Stimulated activated CD8-positive, alpha-beta memory T cell treated with anti-CD3 and anti-CD28 coated beads, Interleukin-7, amount 100 ng/mL, for 4 hours (primary cell): ENCODE measurements at places on chromosomes 5 and 9.

- no peak for DNase-seq
Observed at GRCh38 chr5:60577116-60577515, 122.8 kb downstream of the DEPDC1B start.

DNA sequence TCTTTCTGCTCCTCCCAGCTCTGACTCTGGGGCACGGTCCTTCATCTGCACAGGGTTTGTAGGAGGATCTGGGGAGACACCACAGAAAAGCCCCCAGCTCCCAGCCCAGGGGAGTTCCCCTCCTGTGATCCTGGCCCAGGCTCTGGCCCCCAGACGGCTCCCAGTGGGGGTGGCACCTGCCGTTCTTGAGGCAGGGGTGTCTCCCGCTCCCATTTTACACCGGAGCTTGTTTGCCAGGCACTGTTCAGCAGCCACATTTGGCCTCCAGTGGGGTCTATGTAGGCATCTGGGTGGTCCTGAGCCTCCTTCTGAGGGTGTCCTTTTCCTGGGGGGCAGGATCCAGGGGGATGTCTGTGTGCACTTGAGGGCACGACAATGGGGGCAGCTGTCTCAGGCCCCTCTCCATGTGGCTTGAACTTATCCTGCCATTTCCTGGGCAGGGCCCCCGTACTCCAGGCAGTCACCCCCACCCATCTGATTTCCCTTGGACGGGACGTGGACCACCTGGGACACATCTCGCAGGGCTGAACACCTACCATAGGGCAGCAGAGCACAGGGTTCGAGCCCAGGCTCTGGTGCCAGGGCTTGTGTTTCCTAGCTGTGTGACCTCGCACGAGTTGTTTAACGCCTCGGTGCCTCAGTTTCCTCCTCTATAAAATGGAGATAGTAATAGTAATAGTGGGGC is 275.0 kb upstream of the MVB12B start:
- DNase-seq: no peak

DNA sequence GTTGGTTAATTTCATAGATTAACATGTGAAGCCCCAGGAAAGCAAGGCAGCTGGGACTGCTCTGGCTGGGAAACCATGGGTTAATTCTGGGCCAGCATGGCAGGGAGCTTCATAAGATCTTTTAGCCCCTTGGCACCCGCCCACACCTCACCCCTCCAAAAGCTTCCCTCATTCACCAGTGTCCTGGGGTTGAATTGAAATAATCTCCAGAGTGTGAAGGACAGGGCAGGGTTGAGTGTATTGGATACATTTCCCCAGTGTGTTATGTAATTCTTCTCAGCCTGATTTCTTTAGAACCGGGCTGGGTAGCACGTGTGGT is 19.4 kb downstream of the WNT8A start:
- DNase-seq: no peak

DNA sequence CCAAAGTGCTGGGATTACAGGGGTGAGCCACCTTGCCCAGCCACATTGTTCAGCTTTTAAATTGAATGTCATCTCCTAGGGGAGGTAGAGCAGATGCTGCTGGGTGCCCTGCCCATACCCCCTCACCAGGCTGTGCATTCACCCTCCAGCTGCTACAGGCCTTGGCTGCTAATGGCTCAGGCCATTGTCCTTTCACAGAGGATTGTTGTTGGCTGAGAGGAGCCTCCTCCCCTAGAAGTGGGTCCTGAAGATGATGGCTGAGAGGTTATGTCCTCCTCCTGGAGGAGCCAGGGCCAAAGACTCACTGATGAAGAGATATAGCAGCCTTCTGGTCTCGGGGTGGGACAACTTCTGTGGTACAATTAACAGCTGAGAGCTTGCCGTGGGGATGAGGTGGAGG is 74.6 kb downstream of the PHAX start:
- no peak for DNase-seq

GRCh38 chr5:83151821-83152220 is 74.5 kb downstream of the XRCC4 start:
- DNase-seq: no peak

- DNase-seq: no peak
Observed at GRCh38 chr9:72858089-72858912, 94.6 kb downstream of the ALDH1A1 start.
